Amniotic epithelial cell (primary cell): ENCODE measurements at places on chromosomes 5 and 9.

- DNase-seq = no peak
Observed at GRCh38 chr5:38612851-38613250, 56.4 kb upstream of the LIFR start.

- no peak for DNase-seq
Observed at GRCh38 chr5:175590471-175590881, 67.4 kb upstream of the HRH2 start.

DNA sequence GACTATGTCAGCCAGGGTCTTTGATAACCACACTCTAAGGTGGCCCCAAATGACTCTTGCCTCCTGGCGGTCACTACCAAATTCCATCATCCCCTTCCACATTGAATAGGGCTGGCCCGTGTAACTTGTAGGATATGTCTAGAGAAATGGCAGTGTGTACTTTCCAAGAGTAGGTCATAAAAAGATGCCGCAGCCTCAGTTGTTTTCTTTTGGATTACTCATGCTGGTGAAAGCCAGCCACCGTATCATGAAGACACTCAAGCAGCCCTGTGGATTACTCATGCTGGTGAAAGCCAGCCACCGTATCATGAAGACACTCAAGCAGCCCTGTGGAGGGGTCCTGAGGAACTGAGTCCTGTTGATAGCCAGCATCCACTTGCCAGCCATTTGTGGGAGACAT is 172.0 kb upstream of the TBC1D2 start:
- DNase-seq = peak; percentile 34

DNA sequence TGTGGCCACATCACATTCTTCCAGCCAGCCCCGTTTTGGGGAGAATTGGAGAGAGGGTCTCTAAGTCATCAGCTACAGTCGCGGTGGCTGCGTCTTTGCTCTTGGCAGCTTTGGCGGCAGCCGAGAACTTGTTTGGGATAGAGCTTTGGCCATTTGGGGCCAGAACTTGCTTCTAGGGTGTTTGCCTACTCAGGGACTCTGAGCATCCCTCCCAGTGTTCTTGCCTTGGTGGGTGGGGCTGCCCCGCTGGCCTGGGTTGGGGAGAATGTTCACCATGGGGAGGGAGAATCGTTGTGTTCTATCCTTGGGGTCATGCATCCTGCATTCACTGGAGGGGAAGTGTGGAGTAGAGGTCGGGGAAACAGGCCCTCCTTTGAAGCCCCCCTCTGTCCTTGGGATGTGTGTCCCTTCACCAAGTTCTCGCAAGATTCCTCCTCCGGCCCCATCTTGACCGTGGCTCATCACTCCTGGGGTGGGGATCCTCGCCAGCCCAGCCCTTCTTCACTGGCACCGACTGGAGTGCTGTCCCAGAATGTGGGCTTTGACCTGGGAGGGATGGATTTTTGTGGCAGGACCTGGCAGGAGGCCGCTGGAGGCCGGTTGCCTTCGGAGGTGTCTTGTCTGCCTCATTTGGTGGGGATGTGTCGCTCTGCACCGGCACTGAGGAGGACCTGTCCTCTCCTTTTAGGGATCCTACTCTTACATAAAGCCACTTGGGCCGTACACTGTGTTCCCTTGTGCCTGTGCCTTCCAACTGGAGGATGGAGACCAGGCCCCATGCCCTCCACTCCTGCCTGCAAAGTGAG is 3.5 kb downstream of the PHF2 start:
- no peak for DNase-seq

GRCh38 chr5:67363963-67364362 is 167.4 kb upstream of the CD180 start:
- no peak for DNase-seq

GRCh38 chr5:123059455-123059854 is 22.9 kb upstream of the PPIC start:
- no peak for DNase-seq

DNA sequence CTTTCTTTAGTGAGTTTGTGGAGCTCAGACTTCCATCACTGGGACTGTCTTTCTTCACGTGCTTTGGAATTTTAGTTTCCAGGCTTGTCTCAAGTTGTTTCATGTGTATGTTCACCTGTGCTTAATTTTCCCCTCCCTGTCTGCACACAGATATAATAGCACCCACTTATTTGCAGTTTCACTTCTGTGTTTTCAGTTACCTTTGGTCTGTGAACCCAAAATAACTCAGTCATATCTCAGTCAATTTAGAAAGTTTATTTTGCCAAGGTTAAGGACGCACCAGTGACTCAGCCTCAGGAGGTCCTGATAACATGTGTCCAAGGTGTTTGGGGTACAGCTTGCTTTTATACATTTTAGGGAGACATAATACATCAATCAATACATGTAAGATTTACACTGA is 330.4 kb downstream of the ICE1 start:
- DNase-seq = no peak

DNA sequence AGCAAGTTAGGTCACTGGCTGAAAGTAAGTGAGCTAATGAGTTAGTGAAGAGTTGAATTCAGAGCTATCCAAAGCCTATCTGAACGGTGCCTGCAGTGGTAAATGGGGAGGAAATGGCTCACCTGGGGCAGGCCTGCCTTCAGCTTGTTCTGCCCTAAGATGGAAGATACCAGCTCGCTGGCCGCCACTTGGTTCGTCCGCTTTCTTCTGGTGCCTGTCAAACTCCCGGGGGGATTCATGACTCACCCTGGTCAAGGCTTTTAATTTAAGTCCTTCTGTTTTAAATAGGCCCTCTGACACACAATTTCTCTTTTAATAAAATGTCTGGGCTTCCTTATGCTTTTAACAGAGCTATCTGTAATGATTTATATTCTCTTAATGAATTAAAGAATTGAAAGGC is 78.8 kb downstream of the CFAP90 start:
- no peak for DNase-seq

DNA sequence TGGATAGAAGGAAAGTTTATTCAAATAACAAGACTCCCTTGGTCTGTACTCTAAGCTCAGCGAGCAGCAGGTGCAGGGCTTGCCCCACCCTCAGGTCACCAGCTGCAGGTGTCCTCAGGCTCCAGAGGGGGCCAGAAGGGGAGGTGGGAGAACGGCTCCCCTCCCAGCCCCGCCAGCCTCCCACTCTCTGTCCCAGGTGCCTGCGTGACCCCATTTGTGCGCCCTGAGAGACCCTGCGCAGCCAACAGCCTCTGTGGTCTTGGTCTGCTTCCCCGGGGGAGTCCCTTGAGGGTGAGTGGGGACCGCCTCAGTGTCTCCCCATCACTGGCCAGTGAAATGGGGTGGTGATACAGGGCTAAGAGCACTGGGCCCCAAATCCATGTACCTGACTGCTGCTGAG is 62.3 kb upstream of the STXBP1 start:
- no peak for DNase-seq

GRCh38 chr9:128310461-128310860 is 11.8 kb downstream of the TRUB2 start:
- DNase-seq = no peak

DNA sequence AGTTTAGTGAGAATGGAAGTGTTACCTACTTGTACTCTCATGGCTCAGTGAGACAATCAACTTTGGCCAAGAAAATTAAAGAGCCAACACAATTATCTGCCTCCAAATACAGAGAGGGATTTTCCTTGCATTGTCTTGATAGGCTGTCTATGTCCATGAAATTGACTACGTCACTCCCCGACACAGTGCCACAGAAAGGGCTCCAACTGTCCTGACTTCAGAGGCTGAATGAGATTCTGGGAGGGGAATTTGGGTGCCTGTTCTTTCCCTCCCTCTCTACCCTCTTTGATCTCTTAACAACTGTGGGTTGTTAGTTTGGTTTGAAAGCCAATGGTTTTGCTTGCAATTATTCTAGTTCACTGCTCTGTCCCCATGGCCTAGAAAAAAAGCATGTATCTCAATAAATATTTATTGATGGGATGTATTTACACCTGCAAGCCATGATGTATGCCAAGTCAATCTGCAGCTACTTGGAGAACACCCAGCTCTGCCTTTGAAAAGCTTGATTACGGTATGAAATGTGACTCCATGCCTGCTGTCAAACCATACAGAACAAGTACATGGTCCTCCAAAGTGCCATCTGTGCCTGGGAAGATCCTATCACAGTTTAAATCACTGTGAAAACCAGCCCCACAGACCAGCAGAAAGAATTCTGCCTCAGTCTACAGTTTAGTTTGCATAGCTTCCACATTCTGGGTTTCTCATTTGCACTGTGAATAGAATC is 37.3 kb downstream of the CAPSL start:
- no peak for DNase-seq

GRCh38 chr5:3143382-3143781 is 391.9 kb upstream of the IRX2 start:
- DNase-seq = no peak

DNA sequence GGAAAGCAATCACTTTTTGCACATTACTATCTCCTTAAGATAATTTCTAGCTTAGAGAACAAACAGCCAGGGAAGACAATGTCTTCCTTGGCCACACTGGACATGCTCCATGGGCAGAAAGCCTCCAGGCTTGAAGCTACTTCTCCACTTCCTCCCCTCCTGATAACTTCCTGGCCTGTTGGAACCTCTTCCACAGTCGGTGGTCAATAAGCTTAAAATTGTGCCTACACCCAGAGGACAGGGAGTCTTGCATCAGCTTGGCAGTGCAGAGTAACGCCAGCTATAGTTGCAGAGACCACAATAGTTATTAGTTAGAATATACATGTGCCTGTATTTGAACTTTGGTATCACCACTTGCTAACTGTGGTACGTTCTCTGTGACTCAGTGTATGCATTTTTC is 58.1 kb upstream of the ABCA1 start:
- DNase-seq = no peak

DNA sequence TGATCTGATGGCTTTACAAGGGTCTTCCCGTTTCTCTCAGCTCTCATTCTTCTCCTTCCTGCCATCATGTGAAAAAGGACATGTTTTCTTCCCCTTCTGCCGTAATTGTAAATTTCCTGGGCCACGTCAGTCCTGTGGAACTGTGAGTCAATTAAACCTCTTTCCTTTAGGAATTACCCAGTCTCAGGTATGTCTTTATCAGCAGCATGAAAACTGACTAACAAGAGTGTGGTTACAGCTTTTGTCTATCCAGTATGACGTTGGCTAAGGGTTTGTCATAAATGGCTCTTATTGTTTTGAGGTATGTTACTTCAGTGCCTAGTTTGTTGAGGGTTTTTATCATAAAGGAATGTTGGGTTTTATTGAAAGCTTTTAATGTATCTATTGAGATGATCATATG is 501.6 kb downstream of the CAAP1 start:
- no peak for DNase-seq

DNA sequence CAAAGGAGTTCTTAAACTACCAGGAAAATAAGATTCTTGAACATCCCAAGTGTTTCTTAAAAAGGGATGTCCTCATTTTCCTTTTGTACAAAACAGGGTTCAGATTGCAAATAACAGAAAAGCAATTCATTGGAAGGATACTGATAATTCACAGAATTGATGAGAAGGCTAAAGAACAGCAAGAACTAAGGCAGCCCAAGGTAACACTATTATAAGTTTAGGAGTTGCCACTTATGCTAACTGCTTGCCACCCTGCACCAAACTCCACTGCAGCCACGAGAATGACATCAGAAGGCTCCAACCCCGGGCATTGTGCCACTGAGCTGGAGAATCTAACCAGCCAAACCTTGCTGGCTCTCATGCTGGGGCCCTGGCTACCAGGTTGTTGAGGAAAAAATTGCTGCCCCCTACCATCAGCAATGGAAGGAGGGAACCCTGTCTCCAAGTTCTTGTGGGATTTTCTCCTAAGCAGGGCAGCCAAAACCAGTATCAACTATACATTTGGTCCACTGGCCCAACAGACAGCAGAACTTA is 123.4 kb downstream of the ARL15 start:
- DNase-seq = no peak

GRCh38 chr5:133240425-133241091 is 188.7 kb downstream of the HSPA4 start:
- DNase-seq = peak; percentile 97

- DNase-seq = no peak
Observed at GRCh38 chr9:129351058-129351641, 173.1 kb upstream of the IER5L start.

DNA sequence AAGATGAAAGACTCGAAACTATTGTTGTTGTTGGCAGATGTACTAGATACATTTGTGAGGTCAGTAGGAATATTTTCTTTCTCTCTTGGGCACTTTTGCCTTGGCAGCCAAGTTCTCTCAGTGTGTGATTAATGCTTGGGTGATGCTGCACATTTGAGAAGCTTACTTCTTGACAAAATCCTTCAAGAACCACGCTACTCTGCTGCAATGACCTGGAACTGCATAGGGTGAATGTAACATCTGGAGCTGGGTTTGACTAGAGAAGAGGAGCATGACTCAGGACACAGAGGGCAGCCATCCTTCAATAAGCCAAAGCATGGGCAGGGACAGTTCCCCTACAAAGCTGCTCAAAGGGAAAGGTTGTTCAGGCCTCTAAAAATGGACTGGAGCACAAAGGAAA is 75.5 kb upstream of the PUM3 start:
- no peak for DNase-seq

- no peak for DNase-seq
Observed at GRCh38 chr5:143315929-143316328, 87.6 kb downstream of the NR3C1 start.

DNA sequence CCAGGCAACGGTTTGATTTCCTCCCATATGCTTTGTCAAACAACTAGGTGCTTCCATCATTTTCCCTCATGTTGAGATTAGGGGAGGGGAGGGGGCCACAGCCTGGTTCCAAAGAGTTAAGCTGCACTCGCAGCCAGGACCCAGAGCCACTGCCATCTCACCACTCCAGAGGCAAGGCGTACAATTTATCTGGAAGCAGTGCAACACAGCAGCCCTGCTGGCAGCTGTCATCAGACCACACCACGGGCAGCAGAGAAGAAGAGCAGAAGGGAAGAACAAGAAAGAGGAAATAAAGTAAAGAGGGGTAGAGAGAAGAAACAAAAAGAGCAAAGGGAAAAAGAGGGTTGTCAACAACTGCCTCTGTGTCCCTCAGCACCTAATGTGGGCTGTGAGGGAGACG is 38.9 kb downstream of the MED27 start:
- no peak for DNase-seq

- DNase-seq = no peak
Observed at GRCh38 chr5:163727028-163727427, 221.6 kb downstream of the MAT2B start.
